ENCODE measurements at places on chromosomes 5 and 9.
A peak's percentile ranks its signal among the peaks of the same experiment; 100 is the strongest.

GRCh38 chr9:6894135-6894534 is 136.4 kb downstream of the KDM4C start:
- peak; percentile 23 for DNase-seq

GRCh38 chr9:74755355-74755754 is 132.4 kb downstream of the TRPM6 start:
- no peak for DNase-seq

- DNase-seq: no peak
These were observed 2.0 kb downstream of the PCDHGA11 start for GRCh38 chr5:141422742-141423291.

GRCh38 chr5:116237917-116238500 is 153.2 kb downstream of the COMMD10 start:
- no peak for DNase-seq

DNA sequence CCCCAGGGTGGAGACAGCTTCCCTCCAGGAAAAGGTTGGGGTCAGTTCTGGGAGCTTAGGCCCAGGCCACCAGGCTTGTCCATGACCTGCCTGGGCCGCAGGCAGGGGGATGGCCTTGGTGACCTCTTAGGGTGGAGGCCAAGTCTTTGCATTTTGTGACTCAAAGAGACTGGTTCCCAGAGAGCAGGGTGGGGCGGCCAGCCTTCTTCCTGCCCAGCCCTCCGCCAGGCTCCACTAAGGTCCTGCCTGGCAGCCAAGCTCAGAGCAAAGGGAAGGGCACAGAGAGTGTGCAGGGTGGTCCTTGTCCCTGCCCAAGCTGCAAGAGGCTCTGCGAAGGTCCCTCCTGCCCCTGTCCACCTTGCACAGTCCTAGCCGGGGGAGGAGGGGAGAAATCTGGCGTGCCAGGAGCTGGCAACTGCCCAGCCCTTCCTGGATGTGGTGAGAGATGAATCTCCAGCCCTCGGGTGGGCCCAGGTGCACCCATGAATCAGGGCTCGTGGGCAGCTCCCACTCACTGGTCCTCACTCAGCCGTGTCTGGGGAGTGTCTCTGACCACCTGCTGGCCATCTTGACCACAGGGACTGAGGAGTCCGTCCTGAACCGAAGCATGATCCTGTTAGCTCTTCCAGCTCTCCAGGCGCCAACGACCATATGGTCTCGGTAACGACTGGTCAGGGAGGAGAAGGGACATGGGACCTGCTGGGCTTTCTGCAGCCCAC is 2.3 kb upstream of the PTGDS start:
- peak; percentile 36 for DNase-seq

- no peak for DNase-seq
These were observed 12.3 kb upstream of the MAP3K1 start for GRCh38 chr5:56803025-56803424.

DNA sequence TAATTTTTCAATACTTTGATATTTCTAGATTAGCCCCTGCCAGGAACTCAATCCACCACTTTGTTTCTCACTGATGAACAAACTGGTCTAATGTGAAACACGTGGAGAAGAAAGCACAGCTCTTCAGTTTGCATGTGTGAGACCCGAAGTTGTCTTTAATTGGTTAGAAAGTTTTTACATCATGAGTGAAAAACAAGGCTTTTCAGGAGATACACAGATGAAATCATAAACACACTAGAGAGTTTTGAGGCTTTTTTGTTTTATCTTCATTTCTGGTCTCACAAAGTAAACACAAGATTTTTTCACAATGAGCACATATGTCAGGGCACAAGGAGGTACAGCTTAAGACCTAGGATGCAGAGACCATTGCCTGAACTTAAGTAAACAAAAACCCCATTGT is 84.5 kb upstream of the MOCS2 start:
- no peak for DNase-seq

- DNase-seq: no peak
These were observed 249.2 kb upstream of the KLF4 start for GRCh38 chr9:107738789-107739188.

DNA sequence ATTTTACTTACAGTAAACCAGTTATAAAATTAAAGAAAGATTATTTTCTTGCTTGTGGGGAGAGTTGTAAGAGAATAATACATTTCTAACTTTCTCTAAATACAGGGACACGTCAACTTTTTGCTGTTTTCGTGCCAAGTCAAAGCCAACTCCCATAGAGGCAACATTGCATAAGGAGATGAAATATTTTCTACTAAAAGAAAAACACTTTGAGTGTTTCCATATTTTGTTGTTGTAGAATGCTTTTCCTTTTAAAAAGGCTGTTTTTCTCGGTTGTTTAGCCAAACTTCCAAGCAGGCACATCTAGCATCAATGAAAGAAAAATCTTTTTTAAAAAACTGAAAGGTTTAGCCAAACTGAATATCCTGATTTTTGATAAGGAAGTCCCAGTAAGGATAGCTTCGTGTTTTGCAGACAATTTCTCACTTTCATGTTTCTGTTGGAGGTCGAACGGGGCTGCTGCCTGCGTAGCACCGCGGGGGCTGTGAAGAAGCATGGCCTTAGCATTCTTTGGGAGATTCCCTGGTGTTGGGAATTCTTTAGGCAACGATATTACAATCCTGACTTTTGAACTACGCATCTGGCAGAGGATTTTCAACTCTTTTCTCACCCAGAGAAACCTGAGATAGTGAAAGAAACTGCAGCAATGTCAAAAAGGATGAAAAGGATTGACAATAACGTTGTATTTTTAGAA is 108.1 kb upstream of the FBXL7 start:
- DNase-seq: no peak

DNA sequence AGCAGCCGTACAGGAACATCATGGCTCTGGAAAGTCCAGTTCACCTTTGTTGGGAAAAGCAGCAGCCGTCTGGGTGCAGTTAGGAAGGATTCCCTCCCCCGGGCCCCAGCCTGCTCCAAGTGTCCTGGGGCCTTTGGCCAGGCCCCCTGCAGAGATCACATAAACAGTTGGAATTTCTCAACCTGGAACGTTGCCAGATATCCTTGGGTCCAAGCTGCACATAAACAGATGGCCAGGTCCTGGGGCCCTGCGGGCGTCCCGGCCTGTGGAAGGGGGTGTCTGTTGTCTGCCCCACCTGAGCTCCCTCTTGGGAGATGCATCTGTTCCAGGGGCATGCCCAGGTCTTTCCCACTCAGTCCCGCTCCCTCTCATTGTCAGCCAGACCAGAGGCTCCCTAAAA is 92.7 kb downstream of the COL5A1 start:
- no peak for DNase-seq

DNA sequence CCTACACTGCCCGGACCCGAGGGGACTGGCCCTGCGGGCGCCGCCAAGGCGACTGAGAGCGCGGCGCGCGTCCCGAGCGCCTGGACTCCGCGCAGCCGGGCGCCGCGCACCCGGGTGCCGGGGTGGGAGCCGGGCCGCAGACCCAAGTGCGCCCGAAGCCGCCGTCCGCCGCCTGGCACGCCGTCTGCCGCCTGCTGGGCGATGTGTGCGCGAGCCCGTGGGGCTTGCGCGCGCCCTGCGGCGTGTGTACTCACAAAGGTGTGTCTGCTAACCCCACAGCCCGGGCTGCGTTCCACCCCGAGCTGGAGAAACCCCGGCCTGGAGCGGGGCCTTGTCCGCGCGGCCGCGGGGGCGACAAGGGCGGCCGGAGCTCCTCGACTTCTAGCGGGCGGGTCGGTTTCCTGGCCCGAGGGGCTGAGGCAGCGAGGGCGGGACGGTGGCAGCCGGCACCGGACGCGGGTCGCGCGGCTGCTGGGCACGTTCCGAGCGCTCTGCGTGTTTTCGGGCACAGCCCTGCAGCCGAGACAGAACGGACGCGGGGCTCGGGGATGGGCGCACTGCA is 1.1 kb upstream of the ZSWIM6 start:
- peak; percentile 74 for DNase-seq

- DNase-seq: no peak
These were observed 335.4 kb downstream of the MSX2 start for GRCh38 chr5:175059687-175060211.

GRCh38 chr5:143506836-143507552 is 103.5 kb upstream of the NR3C1 start:
- no peak for DNase-seq

DNA sequence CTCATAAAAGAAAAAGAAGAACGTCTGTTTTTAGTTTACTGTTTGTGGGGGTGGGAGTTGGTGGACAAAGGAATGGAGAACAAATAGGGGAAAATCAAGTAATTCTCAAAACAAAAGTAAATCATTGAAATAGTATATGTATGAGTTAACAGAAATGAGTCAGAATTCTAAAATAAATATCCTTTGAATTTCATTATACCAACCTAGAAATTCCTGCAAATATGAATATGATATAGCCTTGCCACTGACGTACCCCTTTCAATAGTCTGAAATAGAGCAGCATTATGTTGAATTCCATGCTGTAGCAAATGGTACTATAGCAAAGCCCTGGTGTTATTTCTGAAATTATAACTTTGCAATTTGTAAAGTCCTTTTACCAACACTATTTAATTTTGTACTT is 29.6 kb upstream of the DTWD2 start:
- no peak for DNase-seq

GRCh38 chr9:127720031-127720864 is 4.4 kb downstream of the TTC16 start:
- peak; percentile 29 for DNase-seq
